DMS 273 treated with DMSO at 0.1 percent for 48 hours (cell line): ENCODE measurements at places on chromosomes 4 and X.

DNA sequence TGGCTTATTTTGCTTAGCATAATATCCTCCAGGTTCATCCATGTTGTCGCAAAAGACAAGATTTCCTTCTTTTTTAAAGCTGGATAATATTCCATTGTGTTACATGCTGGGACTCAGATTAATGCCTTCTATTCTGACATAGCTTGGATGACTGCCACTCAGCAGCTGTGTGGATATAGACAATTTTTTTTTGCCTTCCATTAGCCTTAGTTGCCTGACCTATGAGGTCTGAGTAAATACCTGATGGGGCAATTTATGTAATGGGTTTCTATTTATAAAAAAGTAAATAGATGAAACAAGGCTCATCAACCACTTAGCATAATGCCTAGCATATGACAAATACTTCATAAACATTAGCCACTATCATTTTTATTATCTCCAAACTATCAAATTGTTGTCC lies 515.4 kb downstream of the ZNF674 start:
- no peak for DNase-seq

DNA sequence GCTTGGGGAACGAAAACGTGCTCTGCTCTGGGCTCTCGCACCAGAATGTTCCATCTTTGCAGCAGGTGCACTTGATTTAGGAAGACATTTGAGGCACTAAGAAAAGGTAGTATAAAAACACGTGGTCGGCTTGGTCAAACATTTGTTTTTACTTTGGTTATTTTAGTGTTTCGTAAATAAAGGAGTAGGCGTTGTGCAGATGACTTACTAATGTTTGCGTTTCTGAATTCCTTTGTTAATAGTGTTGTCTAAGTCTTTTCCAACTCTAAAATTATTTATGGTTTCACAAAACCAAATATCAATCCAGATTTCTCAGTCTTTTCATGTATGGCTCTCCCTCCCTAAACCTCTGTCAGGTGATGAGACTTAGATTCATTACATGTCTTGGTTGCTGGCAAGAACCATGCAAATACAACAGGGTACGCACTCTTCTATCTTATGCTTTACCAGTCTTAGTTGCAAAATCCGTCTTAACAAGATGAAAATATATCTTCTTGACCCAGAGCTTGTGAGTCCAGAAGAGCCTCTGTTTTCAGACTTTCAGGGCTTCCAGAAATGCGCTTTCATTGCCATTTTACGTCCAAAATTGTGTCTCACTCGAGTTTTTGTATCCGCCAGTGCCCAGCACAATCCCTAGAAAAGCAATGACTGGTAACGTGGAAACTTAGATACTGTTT lies 686 bp downstream of the MTHFD2L start:
- no peak for DNase-seq

- peak; percentile 11 for DNase-seq
Observed at GRCh38 chrX:10254739-10255138, 98.0 kb downstream of the CLCN4 start.

- peak; percentile 49 for DNase-seq
Observed at GRCh38 chrX:8748855-8749254, 16.9 kb upstream of the ANOS1 start.

- DNase-seq, result no peak
Observed at GRCh38 chr4:177555007-177555574, 112.9 kb upstream of the AGA start.

- DNase-seq, result no peak
Observed at GRCh38 chrX:148811236-148811635, 310.8 kb downstream of the AFF2 start.

DNA sequence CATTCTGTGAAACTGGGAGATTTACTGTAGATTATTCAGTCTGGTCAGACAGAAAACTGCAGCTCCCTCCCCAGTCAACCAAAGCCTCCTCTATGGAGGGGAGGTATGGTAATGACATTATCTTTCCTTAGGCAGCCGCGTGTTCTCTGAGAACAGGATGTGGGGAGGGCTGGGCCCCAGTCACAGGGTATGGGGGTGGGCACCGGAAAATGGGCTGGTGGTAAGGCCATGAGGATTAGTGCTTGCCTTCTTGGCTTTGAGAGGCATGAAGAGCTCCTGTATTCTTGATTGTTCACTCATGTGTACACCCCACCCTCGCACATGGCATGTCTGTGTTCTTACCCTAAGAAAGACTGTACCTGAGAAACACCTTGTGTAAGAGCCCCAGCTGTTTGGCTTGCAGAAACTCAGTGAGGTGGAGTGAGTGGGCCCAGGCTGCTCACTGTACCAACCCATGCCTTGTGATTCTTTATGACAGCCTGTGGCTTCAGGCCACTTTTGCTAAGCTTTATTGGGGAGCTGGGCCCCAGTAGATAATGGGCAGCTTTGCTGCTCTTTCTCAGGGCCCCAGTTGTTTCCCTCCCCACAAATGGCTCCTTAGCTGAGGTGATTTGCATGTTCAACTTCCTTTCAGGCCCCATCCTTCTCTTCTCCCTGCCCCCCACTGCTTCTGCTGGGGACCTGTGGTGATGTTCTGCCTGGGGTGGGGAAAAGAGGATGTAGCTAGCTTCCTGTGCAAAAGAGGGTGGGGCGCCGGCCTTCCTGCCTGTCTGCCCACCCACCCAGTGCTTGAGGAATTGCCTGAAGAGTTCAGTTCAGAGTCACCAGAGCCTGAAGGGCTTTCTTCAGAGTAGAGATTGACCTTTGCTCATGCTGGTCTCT lies 30.7 kb downstream of the MSN start:
- DNase-seq, result no peak

DNA sequence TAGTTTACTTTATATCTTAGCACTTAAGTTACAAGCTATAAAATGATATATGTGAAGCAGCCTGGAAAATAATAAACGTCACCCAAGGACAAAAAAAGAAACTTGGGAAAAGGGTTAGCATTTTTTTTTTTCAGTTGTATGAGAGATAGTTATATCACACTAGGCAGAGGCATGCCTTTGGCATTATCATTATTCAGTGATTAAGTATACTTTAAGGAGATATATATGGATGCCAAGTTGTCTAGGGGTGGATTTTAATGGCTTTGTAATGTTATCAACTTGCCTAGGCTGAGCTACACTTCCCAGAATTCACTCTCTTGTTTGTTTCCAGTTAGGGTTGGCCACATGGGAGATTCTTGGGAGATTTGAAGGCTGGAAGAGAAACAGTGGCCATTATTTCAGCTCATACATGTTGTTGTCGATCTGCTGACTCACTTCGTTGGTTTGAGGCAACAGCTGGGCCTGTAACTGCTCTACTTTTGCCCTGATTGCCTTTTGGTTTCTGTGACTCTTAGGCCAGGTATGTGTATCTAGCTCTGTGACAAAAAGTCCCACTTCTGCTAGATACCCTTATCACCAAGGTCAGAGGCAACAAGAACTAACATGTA lies 11.5 kb upstream of the SRPX start:
- DNase-seq, result no peak

GRCh38 chrX:71400710-71401109 lies 34.6 kb downstream of the TAF1 start:
- no peak for DNase-seq

DNA sequence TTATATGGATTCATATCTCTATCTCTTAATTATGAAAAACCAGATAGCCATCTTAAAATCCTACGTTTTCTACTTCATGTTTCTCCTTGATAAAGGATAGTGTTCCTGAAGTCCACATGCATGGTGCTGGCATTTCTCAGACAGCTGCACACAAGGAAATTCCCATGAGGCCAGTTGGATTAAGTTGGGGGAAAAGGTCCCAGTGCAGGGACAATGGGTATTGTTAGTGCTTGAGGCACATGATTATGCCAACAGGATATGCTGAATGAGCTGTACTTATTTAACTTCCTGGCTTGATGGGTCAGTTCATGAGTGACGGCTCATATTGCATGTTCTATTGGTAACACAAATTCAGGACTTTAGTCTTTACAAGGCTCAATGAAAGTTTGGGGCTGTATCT lies 913.9 kb upstream of the NDST4 start:
- DNase-seq, result no peak

DNA sequence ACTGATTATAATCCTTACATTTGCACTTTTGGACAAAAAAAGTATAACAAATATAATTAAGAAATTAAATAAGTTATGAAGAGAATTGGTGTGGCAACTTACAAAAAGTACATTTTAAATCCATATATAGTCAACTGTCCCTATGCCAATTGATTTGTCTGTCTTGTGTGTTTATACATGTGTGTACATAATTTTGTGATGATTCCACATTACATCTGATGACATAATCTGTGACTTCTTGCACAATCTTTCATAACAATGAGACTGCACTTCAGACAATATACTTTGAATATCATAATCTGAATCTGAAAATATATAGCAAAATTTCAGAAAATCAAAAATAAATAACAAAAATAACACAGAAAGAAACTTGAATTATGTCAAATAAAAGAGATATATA lies 953.4 kb downstream of the FAT4 start:
- DNase-seq, result no peak

DNA sequence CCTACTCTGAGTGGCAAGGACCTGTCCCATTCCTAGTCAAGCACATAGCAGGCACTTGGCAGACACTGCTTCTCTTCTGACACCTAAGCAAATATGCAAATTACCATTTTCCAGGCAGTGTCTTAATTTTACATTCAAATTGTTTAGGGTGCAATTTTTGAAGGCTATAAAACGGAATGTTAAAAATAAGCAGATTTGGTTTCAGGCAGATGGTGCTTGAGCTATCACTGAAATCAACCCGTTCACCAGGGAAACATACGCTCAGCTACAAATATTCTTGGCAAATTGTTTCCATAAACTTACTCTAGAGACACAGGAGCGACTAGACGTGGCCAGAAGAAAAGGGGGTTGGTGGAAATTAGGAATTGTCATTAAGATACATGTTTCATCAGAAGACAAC lies 45.7 kb downstream of the BEND2 start:
- DNase-seq, result no peak

GRCh38 chr4:64807821-64808220 lies 398.6 kb upstream of the TECRL start:
- DNase-seq, result no peak
